D341Med (cell line): ENCODE measurements at places on chromosomes 16 and 17.
A peak's percentile ranks its signal among the peaks of the same experiment; 100 is the strongest.

GRCh38 chr17:50931144-50931908, 65.2 kb upstream of the TOB1 start:
- DNase-seq: peak; percentile 99

DNA sequence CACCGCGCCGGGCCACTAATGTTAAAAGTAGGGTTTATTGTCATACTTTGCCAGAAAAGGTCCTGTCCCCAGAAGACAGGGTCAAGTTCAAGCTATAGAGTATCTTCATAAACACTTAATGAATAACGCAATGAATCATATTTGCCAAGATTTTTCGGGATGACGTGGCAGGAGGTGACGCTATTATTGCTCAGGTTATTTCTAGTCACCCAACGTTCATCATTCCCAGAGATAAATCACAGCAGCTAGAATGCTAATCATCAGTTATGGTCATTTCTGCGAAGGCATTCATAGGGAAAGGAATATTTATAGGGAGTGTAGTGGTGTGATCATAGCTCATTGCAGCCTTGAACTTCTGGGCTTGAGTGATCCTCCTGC, 2.0 kb downstream of the TMC5 start:
- no peak for DNase-seq

GRCh38 chr17:4901648-4902344, 1.1 kb downstream of the CHRNE start:
- DNase-seq: no peak

- no peak for DNase-seq
These were observed 346.5 kb downstream of the C16orf95 start for GRCh38 chr16:86970726-86971125.

- DNase-seq: no peak
These were observed 6.2 kb downstream of the C17orf100 start for GRCh38 chr17:6657633-6658287.

- DNase-seq: no peak
These were observed 66.0 kb downstream of the CACNG3 start for GRCh38 chr16:24322106-24322505.

DNA sequence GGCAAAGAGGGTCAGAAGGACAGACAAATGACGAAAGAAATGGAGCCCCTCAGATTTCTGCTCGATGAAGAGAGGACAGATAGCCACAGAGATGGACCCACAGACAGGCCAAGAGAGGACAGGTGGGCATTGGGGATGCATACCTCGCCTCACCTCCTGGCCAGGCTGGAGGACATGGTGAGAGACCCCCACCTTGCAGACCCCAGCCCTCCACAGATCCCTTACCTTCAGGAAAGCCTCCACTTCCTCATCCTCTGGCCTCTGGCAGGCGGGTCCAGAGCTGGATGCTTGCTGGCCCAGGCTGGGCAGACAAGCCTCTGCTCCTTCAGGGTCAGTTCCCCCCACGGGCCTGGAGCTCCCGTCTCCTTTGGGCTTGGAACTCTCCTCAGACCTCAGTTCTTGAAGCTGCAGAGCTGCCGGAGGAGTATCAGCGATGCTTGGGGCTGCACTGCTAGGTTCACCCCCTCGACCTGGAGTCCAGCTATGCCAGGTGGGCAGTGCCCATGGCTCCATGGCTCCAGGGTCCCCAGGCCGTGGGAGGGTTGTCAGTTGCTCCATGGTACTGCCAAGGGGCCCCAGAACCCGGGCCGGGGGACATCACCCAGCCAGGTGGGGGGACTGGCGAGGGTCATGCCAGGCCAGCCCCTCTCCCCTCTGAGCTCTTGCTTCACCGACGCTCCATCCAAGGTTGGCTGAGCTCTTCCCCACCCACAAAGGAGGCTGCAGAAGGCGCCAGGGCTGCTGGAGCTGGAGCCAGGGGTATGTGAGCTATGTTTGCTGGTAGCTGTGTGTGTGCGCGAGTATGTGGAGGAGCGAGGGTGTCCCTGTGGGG, 1.0 kb downstream of the TSPOAP1 start:
- DNase-seq: no peak
